ENCODE measurements at places on chromosomes 1 and 21.

GRCh38 chr21:16419188-16419921 lies 689.6 kb downstream of the USP25 start:
- DNase-seq, result no peak

- DNase-seq, result no peak
Measured at GRCh38 chr1:34924759-34925555, 4.5 kb downstream of the DLGAP3 start.

GRCh38 chr1:213060836-213061235 lies 9.8 kb downstream of the RPS6KC1 start:
- DNase-seq, result peak; percentile 81

GRCh38 chr1:225435487-225435886 lies 7.6 kb upstream of the LBR start:
- DNase-seq, result no peak

- no peak for DNase-seq
Measured at GRCh38 chr1:114274621-114275317, 121.1 kb upstream of the SYT6 start.

DNA sequence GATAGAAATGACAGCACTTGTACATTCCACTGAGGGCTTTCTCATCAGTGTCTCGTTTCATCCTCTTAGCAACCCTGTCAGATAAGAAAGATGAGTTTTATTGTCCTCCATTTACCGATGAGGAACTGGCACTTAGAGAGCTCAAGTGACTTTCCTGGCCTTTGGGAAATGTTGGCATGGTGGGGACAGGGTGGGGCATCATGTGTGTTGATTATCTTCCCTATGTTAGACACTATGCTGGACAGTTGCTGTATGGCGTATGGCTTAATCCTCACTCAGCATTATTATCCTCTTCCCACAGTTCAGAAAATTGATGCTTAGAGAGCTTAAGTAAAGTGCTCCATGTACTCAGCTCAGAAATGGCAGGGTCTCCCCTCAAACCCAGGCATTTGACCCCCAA lies 163.2 kb downstream of the CAMTA1 start:
- no peak for DNase-seq

DNA sequence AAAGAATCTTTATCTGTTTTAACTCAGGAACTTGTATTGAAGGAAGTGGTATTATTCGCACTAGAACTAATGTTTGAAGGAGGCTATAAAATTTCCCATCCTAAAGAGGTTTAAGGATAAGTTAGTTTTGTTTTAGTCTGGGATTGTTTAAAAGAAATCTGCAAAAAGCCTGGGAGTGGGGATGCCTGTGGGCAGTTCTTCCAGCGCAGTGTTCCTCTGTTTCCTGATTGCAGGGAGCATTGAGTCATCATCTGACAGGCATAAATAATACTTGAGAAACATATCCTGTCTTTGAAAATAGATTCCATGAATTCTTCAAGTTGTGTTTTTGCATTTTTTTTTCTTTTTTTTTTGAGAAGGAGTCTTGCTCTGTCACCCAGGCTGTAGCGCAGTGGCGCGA lies 350.8 kb upstream of the PTBP2 start:
- DNase-seq, result no peak

DNA sequence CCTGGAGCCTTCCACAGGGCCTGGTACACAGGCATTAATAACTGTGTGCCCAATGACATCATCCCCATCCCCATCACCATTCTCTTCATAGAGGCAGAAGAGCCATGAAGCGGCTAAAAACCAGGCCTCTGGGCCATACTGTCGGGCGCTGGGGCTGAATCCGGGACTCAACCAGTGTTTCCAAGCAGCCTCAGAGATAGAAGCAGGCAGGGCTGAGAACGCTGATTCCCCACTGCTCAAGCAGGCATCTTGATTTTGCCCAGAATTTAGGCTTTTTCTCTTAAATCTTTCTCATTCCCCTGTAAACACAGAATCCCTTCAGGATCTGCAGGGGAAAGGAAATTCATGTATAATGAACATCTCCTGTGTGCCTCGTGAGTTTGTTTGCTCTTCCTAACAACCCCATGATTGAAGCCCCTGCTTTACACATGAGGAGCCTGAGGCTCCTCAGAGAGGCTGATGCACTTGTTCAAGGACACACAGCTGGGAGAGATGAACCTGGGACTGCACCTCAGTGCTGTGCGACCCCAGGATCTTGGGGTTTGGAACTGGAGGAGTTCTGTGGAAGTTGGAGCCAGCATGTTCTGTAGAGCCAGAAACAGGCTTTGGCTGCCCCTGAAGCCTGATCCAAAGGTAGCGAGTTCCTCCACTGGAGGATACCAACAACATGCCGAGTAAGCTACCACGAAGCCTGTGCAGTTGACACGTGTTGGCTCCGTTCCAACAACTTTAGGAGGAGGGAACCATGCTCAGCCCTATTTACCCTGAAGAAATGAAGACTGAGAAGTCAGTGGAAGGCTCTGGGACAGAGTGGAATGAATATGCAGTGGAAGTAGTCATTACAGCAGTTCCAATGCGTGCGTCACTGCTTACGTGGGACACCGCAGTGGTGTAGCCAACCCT lies 55.5 kb downstream of the EDN2 start:
- DNase-seq, result no peak

- no peak for DNase-seq
Measured at GRCh38 chr21:28336314-28336713, 656.4 kb downstream of the LTN1 start.

DNA sequence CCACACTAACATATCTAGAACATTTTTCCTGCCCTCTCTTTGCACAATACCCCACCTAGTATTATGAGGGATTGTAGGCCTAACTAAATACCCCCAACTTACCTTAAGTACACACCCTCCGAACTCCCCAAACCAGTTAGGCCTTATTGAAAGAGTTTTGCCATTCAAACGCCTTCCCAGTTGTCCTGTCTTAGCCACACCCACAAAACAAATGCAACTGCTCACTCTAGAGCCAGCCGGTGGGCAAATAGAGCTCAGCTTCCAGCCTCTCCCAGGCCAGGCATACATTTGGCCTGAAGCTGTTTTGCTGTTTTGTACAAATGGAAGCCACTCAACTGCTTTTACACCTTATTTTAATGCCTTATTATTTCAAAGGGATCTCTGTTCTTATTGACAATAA lies 224.2 kb upstream of the RUNX1 start:
- DNase-seq, result peak; percentile 9

GRCh38 chr1:15948595-15949452 lies 27.1 kb downstream of the ZBTB17 start:
- DNase-seq, result no peak

- no peak for DNase-seq
Measured at GRCh38 chr1:56297904-56298303, 281.5 kb downstream of the PLPP3 start.

DNA sequence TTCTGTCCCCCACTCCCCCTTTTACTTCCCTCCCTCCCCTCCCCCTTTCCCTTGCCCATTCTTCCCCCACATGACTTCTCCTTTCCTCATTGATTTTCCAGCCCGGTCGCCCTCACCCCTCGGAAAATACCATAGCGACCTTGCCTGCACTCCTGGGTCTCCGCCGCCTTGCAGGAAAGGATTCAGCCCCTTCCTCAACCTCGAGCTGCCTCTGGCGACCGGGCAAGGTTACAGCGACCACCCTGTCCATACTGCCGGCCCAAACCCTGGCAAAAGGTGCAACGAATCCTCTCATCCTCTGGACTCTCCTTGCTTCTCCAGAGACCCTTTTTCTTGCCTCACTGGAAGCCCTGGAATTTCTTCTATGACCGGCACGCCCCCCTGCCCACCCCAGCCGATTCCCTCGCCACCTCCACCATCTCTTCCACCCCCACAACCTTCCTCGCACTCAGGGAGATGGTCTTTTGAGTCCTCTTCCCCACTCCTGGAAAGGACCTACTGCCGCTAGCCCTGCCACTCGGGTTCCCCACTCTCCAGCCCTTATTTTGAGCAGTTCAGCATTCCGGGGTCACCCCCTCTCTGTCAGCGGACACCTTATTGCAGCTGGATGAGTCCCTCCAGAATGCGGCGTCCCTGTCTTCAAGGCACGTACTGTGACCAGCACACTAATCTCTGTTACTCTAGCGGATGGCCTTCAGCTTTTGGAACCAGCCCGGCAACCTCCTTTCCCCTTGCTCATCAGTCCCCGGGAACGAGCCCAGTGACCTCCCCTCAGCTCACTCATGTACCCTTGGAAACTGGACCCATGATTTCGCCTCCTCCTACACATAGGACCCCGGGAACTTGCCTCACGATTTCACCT lies 846 bp downstream of the NSUN4 start:
- DNase-seq, result no peak

- DNase-seq, result no peak
Measured at GRCh38 chr1:230575886-230576500, 66.3 kb upstream of the COG2 start.

DNA sequence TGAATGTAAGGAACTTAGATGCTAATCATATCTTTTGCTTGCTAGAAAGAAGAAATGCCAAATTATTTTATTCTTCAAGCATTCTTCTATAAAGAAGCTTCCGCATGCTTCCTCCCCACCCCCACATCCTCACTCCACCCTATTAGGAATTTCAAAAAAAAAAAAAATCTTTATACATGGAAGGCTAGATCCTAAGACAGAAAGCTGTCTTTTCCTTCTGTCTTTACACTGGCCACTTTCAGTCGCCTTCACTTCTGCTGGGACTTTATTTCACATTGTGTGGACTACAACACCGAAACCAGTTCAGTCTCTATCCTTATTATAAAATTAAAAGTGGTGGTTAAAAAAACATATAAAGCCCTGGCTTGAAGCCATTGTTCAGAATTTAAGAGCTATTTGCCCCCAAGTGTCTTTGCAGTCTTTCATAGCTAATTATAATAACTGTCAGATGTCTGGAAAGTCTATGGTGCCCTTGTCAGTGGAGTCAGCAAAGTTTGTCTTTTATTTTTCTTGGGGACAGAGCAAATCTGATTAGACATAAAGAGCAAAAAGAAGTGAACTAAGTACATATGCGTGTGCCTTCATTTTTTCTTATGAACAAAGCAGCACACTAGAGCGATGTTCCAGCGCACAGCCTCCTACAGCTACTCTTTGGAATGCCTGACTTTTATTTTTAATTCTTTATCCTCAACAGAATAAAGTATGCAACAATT lies 297.7 kb downstream of the PTPRC start:
- no peak for DNase-seq

- no peak for DNase-seq
Measured at GRCh38 chr21:31555741-31556191, 103.7 kb upstream of the SOD1 start.

DNA sequence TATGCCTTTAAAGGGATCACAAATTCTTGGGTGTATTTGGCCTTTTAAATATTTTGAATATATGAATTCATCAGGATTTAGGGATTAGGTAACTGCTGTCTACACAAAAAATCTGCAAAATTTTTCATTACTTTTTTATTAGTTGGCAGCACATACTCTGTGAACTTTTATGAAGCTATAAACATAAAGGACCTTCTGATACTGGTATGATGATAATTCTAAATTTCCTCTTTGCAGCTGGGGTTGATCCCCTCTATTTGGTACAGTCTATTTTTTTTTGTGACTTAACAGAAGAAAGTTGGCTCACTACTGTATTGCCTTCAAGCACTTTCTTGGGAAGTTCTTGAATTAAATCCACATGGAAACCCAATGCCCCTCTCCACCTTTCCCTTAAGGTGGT lies 416.1 kb downstream of the LMO4 start:
- no peak for DNase-seq

GRCh38 chr1:43272161-43272560 lies 2.4 kb downstream of the TMEM125 start:
- no peak for DNase-seq

DNA sequence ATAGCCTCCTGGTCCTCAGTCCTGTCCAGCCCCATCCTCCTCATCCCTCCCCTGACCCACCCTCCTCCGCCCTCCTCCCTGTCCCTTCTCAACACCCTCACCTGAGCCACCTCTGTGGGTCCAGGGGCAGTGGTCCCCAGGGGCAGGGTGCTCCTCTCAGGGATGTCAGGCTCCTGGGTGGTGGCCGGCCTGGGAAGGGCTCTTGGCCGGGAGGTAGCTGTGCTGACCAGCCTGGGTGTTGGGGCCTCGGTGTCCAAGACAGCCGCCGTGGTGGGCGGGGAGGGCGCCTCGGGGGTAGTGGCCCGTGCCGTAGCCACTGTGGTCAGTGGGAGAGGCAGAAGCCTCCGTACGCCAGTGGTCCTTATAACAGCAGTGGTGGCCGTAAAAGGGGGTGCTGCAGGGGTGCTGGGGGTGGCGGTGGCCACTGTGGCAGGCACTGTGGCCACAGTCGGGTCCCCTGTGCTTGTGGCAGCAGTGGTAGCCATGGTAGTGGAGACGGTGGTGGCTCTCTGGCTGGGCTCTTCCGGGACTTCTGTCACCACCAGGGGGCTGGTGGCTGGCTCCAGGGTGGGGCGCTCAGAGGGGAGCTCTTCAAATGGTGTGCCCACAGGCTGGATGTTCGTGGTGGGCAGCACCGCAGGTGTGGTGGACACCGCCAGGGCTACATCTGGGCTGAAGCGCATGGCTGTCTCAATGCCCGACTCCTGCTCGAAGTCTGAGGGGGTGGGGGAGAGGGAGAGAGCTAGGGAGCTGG lies 31.9 kb downstream of the SDC3 start:
- no peak for DNase-seq

Data from SHP77 (cell line).